ENCODE measurements at places on chromosomes 3 and 15.

- peak; percentile 35 for DNase-seq
These were observed 244.4 kb upstream of the C2CD4B start for GRCh38 chr15:62409466-62409865.

GRCh38 chr3:132245552-132246142 lies 71.6 kb upstream of the ACP3 start:
- DNase-seq: no peak

- DNase-seq: no peak
These were observed 27.4 kb downstream of the FOXL2NB start for GRCh38 chr3:138974462-138974861.

GRCh38 chr3:52339612-52340011 lies 23.5 kb downstream of the DNAH1 start:
- peak; percentile 51 for DNase-seq

DNA sequence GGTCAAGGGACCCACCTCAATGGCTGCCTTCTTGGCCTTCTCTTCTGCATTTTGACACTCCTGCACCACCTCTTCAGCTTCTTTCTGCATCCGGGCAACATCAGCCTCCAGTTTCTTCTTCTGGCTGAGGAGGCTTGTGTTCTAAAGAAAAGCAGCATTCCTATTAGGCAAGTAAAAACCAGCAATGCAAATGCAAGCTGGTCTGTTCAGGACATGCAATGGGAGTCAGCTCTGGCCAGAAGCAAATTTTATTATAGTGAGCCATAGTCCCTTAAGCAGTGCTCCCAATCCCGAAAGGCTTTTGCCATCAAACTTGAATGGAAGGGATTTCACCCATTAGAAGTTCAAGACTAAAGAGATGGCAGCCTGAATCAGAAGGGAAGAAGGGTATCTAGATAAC lies 97.7 kb downstream of the HHLA2 start:
- DNase-seq: no peak

DNA sequence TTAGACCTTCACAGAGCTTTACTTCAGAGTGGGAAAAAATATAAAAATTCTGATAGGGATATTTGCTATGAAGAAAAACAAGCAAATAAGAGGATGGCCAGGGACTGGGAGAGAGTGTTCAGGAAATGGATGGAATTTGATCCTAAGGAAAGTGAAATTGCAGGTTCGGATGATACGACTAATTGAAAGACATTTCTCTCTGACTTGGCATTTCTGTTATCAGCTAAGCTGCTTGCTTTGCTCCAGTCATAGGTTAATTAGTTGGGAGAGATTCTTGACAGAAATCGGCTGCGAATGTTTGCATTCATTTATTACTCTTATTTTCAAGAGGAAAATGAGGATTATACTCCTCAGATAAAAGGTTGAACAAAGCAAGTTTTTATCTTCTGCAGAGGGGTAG lies 808.7 kb upstream of the NECTIN3 start:
- no peak for DNase-seq

Measured in fibroblast of skin of left biceps (primary cell).